ENCODE measurements at places on chromosomes 1 and 21.

DNA sequence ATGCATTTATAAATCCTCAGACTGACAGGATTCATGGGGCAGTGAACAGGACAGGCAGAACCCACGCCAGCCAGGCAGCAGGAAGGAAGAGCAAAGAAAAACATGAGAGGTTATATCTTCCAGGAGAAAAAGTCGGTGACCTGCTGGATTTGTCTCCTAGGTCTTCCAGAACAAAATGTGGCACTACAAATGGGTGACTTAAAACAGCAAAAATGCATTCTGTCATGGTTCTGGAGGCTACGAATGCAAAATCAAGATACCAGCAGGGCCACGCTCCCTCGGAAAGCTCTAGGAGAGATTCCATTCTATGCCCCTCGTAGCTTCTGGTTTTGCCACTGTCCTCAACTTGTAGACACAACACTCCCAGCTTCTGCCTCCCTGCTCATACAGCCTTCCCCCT, 63.4 kb downstream of the PSMG1 start:
- DNase-seq = no peak

GRCh38 chr1:29392486-29393450, 156.4 kb downstream of the PTPRU start:
- no peak for DNase-seq

DNA sequence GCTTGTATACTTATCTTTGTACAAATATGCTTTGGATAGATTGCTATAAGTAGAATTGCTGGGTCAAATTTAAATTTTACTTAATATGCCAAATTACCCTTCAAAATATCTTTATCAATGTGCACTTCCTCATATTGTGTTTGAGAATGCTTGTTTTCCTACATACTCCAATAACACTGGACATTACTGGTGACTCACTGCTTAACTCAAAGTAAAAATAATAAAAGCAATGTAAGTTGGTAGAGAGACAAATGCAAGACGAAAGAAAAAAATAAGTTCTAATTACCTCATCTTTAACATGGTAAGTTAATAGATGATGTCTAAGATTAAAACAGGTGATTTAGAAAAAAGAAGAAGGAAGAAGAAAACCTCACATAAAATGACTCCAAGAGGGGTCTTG, 7.9 kb upstream of the SH3GLB1 start:
- no peak for DNase-seq

DNA sequence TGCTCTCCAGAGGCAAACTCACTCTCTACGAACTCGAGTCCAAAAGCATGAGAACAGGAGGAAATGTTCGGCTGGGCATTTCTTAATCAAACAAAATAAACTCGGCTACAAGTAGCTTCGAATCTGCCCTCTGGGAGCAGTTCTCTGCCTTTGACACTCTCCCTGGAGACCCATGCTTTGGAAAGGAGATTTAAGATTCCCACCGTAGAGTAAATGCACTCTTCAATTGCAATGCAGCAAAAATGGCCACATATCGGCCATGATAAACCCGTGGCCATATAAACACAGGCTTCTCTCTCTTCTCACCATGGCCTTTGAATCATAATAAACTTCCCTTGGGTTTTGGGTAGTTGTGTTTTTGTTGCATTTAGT, 215.4 kb downstream of the TOMM20 start:
- DNase-seq = no peak

GRCh38 chr1:33082575-33083108, 1.7 kb downstream of the AZIN2 start:
- DNase-seq = no peak

DNA sequence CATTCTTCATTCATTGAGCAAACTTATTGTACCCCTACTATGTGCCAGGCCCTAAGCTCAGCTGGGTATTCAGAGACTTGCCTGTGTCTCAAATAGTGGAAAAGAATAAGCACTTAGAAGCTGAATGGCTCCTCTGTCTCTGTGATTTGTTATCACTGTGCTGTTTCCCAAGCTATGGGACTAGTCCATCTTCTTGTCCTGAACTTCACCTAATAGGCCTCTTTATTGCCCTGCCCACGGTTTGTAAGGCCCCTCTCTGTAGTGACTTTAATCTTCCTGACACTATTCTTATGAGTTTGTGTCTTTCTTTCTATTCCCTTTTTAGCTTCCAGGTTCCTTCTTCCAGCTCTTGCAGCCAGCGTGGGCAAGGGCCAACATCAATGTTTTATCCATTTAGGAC, 85.4 kb upstream of the LPGAT1 start:
- no peak for DNase-seq

- no peak for DNase-seq
Observed at GRCh38 chr1:34901919-34902318, 27.5 kb downstream of the DLGAP3 start.

GRCh38 chr1:10730985-10731384, 65.5 kb downstream of the CASZ1 start:
- DNase-seq = no peak

- no peak for DNase-seq
Observed at GRCh38 chr1:105632342-105633196, 1423.9 kb upstream of the PRMT6 start.

GRCh38 chr1:109243860-109244552, 5.3 kb upstream of the CELSR2 start:
- no peak for DNase-seq

- DNase-seq = no peak
Observed at GRCh38 chr21:44905728-44906090, 15.0 kb downstream of the ITGB2 start.

- DNase-seq = no peak
Observed at GRCh38 chr1:231924180-231924579, 297.6 kb downstream of the DISC1 start.

- DNase-seq = no peak
Observed at GRCh38 chr21:39934895-39935294, 67.7 kb downstream of the PCP4 start.

DNA sequence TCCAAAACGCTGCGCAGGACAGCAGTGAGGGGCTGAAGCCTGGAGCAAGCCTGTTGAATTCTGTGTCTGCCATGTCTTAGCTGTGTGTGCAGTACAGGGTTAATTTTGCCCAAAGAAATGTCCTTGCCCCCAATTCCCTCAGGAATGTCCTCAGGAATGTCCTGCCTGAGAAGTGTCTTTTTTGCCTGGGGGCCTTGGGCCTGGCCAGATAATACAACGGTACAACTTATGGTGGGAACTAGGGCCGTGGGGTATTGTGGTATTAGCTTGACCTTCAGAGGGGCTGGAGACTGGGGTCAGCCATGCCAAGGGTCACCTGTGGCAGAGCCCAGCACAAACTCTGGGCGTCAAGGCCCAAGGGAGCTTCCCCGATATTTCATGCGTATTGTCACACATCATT, 107.7 kb downstream of the AJAP1 start:
- DNase-seq = no peak

DNA sequence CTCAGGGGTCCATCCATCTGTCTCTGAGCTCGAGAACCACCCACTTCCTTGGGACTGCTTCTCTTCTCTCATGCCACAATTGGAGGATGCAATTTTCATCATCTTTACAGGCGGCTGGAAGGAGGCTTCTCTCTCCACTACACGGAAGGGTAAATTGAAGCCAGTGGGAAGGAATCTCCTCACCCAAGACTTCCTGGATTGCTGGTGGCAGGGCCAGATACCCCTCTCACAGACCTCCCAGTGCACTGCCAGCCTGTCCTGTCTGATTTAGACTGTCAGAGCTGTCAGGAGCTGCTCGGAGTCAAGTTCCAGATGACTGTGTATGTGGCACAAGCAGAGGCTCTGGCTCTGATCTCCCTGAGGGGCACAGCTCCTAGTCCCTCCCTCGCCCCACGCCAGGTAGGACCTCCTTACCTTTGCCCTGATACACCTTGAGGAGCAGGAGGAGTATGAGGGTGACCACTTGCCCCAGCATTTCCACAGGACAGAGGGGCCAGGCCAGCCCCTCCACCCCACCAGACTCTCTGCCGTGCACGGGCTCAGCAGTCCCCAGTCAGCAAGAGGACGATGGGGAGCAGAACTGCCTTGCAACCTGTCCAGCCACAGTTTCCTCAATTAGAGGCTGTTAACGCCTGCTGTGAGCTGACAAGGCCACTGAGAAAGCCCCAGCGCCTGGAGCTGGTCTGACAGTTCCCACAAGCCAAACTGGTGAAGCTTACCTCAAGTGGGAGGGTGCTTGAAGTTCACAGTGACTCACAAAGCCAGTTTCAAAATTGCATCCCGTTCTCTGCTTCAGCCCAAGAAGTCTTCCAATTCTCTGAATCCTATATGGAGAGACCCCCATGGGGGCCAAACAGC, at the start of gene CD244:
Gene CD244 (minus strand): TSS at position 685 of the 858 bp plus-strand sequence. CDS start 210 bp downstream, at position 475.
- no peak for DNase-seq

DNA sequence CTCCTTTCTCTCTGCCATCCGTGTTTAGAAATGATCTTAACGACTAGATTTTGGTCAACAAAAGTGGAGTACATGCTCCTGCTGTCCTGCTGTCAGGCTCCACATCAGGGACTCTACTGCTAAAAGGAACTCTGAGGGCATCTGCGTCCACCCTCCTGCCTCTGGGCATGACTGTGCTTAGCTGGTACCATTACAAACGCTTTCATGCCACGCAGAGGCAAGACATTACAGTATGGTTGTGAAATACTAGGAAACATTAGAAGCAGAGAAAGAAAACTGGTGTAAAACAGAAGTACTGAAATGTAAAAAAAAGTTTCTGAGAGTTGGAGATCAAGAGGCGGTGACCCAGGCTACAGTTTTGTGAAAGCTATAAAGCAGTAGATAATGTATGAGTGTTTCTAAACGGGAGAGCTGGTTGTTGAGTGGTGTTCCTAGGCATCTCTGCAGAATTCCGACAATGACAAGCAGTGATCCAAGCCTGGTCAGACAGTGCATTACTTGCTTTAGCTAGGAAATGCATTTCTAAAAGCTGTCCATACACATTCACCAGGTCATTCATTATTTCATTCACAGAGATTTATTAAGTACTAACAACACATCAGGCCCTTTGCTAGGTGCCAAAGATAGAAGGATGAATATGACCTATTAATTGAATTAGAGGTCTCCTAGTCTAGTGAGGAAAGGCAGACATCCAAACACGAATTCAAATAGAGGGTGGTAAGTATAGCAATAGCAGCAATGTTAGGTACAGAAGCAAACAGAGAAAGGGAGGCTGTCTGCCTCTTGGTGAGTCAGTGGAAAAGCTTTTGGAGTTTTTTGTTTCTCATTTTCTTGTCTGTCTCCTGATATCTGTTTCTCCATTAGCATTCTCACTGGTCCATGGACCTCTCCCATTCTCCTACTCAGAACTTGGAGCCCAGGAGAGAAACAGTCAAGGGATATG, 401.9 kb downstream of the LMO4 start:
- DNase-seq = no peak

DNA sequence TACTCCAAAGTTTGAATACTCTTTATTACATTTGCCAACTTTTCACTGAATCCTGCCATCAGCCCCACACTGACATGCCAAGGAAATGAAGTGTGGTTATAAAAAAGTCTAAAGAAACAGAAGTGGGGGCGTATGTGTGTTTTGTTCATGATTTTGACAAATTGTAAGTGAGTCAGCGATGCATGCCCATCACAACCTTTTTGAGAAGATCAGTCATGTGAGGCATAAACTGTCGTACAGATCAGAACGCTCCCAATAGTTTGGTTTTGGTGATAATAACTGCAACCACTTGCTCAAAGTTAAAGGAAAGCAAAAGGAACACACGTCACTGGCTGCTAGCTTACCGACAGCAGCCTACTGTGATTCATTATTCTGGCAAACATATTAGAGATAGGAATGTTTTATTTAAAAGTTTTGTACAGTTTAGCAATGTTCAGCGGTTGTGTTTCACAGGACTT, 95.6 kb downstream of the RGS2 start:
- DNase-seq = no peak
